Cerebellum (tissue), 4 donors: ENCODE measurements at places on chromosomes 2 and 18.

DNA sequence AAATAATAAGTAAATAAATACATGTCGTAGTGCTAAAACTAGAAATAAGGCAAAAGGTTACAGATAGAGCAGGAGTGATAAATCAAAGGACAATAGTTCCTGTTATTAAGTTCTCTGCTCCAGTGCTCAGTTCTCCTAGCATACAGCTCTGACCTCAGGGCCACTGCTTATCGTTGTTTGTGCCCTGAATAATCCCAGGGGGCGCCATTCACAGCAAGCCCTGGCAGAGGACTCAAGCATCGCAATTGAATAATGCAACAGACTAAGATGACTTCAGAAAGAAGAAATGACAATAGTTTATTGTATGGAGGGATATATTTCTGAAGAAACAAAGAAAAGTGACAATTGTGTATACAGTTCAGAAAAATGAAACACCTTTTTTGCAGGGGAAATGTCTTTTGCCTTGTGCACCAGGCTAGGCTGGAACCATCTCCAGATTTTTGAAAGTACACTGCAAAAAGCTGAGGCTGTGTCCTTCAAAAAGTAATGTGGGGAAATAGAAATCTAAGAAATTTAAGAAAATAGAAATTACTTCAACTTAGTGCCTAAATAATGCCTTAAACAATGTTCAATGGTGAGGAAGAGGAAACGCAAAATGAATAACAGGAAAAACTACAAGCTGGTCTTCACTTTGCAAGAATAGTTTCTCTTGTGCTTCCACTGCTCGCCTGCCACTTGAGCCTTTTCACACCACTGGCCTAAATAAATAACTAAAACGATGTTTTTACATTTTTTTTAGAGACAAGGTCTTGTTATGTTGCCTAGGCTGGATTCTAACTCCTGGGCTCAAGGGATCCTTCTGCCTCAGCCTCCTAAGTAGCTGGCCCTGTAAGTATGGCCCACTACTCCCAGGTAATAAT, 19.0 kb upstream of the CCNYL1 start:
- DNase-seq, result no peak

DNA sequence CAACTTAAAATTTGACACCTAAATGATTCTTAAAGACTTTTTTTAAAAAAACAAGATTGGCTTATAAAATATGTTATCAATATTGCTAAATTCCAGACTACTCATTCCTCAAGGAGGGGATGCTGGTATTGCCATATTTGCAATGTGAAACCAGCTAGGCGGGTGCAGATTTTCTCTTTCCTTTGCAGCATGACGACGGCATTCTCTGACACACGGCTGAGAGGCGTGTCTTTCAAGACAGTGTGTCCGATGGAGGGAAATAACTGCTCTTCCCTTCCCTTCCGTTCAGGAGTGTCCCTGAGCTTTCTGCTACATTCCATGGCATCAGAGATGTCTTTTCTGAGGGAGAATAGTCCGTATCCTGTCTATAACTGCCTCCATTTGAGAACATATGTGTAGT, 38.2 kb upstream of the CNGA3 start:
- no peak for DNase-seq

DNA sequence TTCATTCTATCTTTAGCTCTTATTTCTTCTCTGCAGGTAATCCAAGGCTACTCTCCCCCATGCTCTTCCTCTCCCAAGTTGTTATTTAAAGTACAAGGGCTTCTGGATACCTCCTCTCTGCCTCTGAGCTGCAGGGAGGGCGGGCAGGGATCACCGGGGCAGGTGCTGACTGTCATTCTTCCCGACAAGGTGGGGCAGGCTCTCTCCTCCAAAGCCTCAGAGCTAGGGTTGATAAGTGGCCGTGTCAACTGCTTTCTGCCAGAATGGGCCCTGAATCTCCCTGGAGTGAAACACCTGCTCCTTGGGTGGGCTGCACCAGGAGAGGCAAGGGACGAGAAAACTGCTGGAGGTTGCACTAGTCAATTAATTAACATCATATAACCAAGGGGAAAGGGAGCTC, 250.3 kb downstream of the SLC4A3 start:
- DNase-seq, result no peak

GRCh38 chr2:166138144-166138543, 10.3 kb upstream of the SCN1A start:
- DNase-seq, result no peak

DNA sequence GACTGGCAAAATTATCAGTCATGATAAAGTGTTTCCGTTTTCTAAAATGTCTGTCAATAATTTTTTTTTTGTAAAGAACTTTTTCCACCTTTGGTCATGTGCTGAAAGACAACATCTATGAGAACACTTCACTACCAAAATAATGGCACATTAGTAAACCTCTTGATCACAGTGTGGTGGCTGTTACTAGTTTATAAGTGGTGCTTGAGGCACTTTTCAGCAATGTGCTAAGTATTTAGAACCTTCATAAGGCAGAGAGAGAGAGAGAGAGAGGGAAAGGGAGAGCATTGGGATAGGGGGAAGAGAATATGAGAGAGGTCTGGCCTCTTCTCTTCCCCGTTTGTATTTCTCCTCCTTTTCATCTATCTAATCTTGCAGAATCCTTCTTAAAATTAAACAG, 1.1 kb upstream of the NYAP2 start:
- no peak for DNase-seq

GRCh38 chr2:179250095-179250494, 14.5 kb downstream of the SESTD1 start:
- no peak for DNase-seq

GRCh38 chr2:10820978-10821695, 8.6 kb upstream of the PDIA6 start:
- DNase-seq, result no peak

GRCh38 chr2:85898881-85899280, 10.1 kb upstream of the ST3GAL5 start:
- no peak for DNase-seq

GRCh38 chr2:38155015-38155414, 79.1 kb upstream of the CYP1B1 start:
- no peak for DNase-seq

DNA sequence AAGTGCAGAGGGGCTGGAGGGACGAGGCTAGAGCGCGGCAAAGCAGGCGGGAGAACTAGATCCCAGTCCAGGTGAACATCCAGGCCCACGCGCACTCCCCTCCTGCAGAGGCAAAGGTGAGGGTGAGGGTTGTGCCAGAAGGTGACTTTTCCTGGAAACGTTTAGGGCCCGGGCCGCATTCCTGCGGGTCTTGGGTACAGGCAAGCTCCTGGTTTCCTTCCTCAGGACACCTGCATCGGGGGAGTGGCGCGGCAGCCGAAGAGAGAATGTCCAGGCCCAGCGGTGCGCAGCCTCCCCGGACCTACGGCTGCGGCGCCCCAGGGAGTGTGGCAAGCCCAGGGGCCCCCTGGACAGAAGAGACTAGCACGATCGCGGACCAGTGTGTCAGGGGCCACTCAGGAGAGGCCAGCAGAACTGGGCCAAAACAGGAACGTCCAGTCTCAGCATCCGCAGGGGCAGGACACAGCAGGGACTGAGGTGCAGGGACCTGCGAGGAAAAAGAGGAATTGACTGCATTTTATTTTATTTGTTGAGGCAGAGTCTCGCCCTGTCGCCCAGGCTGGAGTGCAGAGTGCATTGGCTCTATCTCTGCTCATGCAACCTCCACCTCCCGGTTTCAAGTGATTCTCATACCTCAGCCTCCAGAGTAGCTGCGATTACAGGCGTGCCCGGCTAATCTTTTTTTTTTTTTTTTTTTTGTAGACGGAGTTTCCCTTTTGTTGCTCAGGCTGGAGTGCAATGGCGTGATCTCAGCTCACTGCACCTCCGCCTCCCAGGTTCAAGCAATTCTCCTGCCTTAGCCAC, 8.7 kb upstream of the IMPA2 start:
- no peak for DNase-seq

- DNase-seq, result no peak
Observed at GRCh38 chr18:55509631-55510324, 78.2 kb downstream of the TCF4 start.

GRCh38 chr2:117933884-117934354, 80.0 kb downstream of the CCDC93 start:
- DNase-seq, result no peak

DNA sequence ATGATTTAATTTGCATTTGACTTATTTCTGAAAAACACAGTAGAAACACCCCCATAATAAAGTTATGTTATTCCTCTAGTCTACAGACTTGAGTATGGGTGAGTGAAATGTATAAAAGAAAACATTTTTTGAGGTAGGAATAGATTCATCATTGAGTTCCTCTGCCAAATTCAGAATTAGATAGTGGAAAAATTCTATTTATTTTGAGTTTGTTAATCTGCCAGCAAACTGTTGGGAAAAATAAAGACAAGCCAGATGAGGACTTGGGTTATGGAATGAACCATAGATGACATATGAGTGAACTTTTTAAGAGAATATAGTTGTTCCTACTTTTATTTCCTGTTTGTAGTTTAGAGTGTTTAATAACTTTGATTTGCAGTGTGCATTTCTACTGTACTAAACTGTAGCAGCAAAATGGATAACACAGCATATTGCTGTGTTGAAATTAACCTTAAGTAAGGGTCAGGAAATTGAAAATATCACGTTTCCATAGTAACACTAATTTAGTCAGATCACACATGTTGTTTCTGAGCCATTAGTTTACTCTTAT, 35.6 kb upstream of the PNPT1 start:
- DNase-seq, result no peak

DNA sequence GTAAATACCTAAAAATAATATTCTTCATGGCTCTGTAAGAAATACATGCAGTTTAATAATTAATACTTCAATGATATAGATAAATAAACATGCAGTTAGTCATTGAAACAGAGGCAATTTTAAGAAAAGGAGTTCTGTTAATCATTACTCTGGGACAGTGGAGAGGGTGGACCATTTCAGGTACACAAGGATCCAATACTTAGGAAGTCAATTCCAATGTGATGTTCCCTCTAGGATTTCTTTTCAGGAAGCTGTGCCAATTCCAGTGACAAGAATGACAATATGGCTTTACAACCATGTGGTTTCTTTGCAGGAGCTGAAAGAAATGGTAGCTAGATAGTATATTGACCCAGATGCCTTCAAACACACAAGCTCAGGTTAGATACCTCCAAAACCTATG, 175.8 kb upstream of the NETO1 start:
- no peak for DNase-seq

DNA sequence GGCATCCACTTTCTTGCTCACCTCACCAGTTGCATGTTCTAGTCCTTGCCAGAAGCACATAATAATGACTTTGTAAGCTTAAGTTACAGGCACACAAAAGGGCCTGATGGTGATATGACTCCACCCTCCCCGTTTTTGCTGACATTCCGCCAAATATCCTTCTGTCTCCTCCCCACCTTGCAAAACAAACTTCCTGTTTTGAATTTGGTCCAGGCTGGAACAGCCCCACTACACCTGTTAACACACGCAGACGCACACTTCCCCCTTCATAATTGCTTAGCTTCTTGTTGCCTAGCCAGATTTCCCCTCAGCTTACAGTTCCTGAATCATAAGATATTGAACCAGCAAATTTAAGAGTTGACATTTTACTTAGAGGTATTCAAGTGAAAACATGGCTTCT, at the start of gene MGAT5:
Gene MGAT5 (plus strand): TSS at position 269 of the 400 bp plus-strand sequence. CDS start 332 bp downstream, outside the sequence.
- peak; percentile 38 for DNase-seq

GRCh38 chr2:134118279-134119116, 135.4 kb upstream of the MGAT5 start:
- peak; percentile 80 for DNase-seq

- no peak for DNase-seq
Observed at GRCh38 chr18:75754433-75754832, 326.9 kb upstream of the SMIM21 start.

DNA sequence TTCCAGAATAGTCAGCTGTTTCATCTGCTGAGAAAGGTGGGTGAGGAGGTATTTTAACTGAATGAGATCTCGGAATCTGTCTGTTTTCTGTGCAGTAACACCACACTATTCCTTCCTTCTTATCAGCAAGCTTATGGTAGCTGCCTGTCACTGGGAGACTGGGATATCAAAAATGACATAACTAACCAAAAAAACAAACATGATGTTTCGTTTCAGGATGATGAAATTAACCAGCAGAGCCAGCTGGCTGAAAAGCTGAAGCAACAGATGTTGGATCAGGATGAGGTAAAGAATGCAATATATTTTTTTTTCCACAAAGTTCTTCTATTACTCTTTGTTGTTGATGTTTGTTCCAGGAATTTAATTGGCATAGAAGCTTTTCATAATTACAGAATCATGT, 59.8 kb upstream of the LYPD6B start:
- no peak for DNase-seq

GRCh38 chr2:55907686-55908085, 15.9 kb downstream of the EFEMP1 start:
- no peak for DNase-seq

DNA sequence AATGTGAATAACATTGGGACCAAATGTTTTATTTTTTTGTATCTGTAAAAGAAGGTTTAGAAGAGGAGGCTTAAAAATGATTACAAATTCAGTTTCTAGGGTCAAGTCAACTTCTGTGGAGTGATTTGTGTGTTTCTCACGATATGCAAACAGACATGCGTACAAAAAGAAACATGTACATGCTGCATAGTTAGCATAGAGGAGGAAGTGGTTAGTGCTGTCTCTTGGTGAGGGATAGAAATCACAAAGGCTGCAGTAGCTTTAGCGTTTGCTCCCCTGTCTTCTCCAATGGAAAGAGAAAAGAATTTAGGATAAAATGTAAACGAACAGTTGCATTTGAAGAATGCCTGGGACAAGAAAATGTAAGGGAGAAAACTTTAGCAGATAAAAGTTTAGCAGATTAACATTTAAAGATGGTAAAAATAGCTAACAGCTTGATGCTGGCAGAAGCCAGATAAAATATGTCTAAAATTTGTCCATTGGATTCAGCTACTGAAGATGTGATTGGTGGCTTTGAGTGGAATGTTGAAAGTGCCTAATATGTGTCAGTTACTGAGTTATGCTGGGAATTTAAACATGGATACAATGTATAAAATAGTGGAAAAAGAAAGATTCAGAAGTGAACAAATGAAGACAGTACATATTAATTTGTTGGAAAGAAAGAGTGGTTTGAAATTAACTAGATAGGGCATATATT, 44.9 kb downstream of the MALT1 start:
- no peak for DNase-seq

DNA sequence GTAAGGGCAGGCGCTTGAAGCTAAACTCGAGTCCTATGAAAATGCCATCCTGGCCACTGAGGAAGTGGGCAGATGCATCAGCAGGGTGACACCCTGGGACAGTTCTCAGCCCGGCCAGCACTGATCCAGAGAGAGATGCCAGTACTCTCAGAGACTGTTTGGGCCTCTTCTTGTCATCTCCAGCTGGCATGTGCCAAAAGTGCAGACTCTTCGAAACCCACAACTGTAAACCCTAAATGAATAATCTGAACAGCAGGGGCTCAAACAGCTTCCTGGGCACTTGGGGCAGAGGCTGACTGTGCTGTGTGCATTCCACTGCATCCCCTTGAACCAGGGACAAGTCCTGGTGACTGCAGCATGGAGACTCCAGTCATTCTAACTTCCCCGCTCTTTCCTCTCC, 204.2 kb upstream of the SMAD2 start:
- DNase-seq, result no peak

- DNase-seq, result no peak
Observed at GRCh38 chr2:221671515-221671914, 99.4 kb upstream of the EPHA4 start.
